ENCODE measurements at places on chromosomes 12 and 14. TPM values are rescaled to one million over a fixed set of nuclear protein-coding genes. Genes with fewer than 3 reads are reported as not detected.

DNA sequence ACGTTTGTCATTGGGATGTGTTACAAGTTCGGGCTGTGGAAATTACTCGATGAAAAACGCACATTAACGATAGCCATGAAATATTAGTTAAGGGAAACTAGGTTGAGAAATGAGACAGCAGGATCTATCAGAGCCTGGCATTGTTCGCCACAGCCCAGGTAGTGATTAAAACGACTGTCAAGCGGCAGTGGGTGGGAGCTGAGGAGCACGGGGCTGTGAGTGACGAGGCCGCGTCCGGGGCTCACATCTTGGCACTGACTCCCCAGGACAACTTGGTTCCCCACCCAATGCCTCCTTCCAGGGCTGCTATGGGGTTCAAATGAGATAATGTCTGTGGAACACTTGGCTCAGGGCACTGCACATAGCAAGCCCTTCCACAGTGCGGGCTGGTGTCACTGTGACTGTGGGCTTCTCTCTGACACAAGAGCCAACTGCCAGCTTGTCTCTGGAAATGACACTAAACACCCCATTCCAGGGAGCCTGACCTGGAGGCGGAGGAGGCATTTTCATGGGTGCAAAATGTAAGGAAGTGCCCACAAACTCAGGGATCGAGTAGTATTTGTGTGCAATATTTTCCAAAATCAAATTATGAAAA, 19.3 kb downstream of the MMAB start:
- DNase-seq, result no peak
- no peak overlapping the region for H3K4me3 ChIP-seq
- H3K27me3 ChIP-seq, result peaks cover 14% of the 10 kb centered on the region
- H3K4me1 ChIP-seq, result no peaks in the 10 kb centered on the region
- H3K27ac ChIP-seq, result no peak overlapping the region

KRT3 gene
- not detected for total RNA-seq

DNA sequence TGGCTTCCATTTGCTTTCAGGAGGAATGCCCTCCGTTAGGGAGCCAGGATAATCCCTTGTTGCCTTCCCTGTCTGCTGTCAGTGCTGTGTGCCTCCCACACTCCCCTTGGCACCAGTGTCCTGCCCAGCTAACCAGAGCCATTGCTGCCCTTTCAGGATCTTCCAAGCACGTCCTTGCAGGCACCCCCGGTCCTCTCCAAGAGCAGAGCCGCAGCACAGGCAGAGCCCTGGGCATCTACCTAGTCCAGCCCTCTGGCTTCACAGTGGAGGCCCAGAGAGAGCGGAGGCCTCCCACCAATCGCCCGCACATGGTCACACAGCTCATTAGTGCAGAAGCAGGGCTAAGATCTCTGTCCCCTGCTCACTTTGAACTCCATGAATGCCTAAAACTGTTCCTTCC, 39.0 kb upstream of the TSPAN9 start:
- H3K4me1 ChIP-seq, result peaks cover 4% of the 10 kb centered on the region
- H3K27ac ChIP-seq, result no peak overlapping the region
- H3K4me3 ChIP-seq, result no peak overlapping the region
- peaks cover 4% of the 10 kb centered on the region for H3K36me3 ChIP-seq
- no peak for DNase-seq
- no peaks in the 10 kb centered on the region for H3K27me3 ChIP-seq

GLIPR1L2 gene
- total RNA-seq, result 0.44 TPM

GRCh38 chr12:83092129-83092528, 405.4 kb downstream of the TMTC2 start:
- H3K36me3 ChIP-seq, result no peaks in the 10 kb centered on the region
- DNase-seq, result no peak
- H3K4me3 ChIP-seq, result no peak overlapping the region

BMAL2 gene
- total RNA-seq, result 21.5 TPM

- no peaks in the 10 kb centered on the region for H3K27me3 ChIP-seq
- no peak for DNase-seq
- H3K36me3 ChIP-seq, result no peaks in the 10 kb centered on the region
- H3K27ac ChIP-seq, result no peak overlapping the region
- no peak overlapping the region for H3K4me3 ChIP-seq
These were observed 6.5 kb upstream of the GLT8D2 start for GRCh38 chr12:104056419-104056972.

GRCh38 chr12:23424685-23425084, 524.8 kb downstream of the SOX5 start:
- no peaks in the 10 kb centered on the region for H3K27me3 ChIP-seq
- no peak for DNase-seq
- no peaks in the 10 kb centered on the region for H3K4me1 ChIP-seq
- no peaks in the 10 kb centered on the region for H3K36me3 ChIP-seq

MYF6 gene
- total RNA-seq, result not detected

DNA sequence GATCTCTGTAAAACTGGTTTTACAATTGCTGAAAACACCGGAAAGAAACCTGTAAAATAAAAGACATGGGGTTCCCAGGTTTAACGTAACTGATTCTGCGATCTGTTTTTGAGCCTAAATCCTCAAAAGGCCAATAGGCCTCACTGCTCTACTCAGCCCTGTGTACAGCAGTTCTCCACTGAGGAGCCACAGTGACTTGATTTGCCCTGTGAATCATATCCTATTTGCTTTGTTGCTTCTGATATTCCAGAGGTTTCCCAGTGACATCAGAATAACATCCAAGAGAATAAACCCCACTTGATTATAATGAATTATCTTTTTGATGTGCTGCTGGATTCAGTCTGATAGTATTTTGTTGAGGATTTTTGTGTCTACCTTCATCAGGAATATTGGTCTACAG, 27.5 kb downstream of the MDM1 start:
- no peak overlapping the region for H3K4me3 ChIP-seq
- H3K27me3 ChIP-seq, result no peaks in the 10 kb centered on the region
- no peaks in the 10 kb centered on the region for H3K4me1 ChIP-seq
- no peak overlapping the region for H3K27ac ChIP-seq
- H3K36me3 ChIP-seq, result no peaks in the 10 kb centered on the region
- no peak for DNase-seq

CLEC4D gene
- not detected for total RNA-seq
